ENCODE measurements at places on chromosomes 6 and 20.

- DNase-seq: no peak
Measured at GRCh38 chr20:34062570-34063482, 49.2 kb downstream of the EIF2S2 start.

GRCh38 chr20:60693496-60694133, 558.4 kb upstream of the CDH4 start:
- DNase-seq: no peak

DNA sequence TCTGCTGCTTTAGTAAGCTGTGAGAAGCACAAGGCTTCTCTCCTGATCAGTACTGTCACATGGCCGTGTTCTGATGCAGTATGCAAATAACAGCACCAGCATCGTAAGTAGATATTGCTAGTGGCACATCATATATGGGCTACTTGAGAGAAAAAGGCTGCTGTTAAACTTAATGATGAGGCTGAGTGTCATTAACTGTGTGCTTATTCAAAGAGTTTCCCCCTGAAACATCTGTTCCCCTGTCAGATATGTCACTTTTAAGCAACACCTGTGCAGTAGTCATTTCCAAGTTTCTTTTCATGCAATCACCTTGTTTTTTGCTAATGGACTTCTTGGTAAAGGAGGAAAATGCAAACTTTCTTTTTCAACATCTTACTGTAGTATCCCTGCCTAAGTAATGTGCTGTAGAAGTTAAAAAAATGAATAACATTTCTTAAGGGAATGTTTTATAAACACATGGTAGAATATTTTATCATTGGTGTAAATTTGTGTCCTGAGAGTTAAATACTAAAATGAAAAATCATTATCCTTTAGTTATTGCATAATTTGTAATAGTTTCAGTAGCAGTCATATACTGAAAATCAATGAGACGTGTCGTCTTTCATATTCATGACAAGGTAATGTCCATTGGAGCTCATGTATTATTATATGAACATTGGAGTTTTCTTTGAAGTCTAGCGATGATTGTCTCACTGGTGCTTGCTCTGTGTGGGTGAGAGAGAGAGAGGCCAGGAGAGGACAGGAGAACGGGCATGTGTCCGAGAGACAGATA, 366.3 kb downstream of the CDKAL1 start:
- DNase-seq: no peak

- no peak for DNase-seq
Measured at GRCh38 chr6:42333612-42334011, 116.0 kb upstream of the MRPS10 start.

GRCh38 chr6:30327232-30327746, 562 bp downstream of the TRIM39 start:
- no peak for DNase-seq

DNA sequence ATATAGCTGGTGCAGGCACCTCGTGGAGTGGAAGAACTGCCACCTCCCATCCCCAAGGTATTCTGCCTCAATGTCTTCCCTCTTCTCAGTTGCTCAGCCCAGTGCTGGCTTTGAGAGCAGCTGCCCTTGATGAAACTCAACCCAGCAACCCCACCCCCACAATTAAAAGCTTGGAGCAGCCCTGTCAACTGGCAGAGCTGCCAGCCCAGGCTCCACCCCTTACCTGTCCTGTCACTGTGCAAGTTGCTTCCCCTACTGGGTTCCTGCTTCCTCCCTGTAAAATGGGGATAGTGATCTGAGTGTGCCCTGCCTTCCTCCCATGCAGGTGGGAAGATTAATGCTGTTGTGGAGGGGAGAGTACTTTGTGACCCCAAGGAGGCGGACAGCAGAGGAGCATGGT, 4.5 kb downstream of the TMEM63B start:
- DNase-seq: no peak

- DNase-seq: no peak
Measured at GRCh38 chr6:101386982-101387381, 6.5 kb upstream of the GRIK2 start.

DNA sequence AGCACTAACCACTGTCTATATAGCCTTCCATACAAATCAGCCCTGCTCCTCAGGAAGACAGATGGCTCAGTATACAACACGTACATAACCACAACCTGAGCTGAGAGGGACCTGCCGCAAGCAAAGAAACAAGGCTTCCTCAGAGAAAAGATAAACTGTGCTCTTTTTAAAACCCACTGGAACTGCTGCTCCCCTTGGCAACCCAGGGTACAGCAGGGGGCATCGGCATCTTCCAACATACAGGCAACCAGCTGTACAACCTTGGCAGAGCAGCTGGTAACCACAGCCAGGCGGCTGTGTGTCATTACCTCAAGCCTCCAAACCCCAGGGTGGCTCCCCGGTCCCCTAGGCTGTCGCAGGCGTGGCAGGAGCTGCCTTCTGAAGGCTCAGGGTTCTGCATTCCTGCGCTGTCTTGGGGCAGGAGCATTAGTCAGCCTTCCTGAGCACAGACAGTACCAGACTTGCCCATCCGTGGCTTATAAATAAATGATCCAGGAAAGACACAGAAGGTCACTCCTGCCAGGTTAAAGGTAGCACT, 249.5 kb downstream of the ADGRG6 start:
- DNase-seq: peak; percentile 16

- DNase-seq: no peak
Measured at GRCh38 chr6:90715093-90715655, 128.3 kb upstream of the MAP3K7 start.

- DNase-seq: no peak
Measured at GRCh38 chr20:35603695-35604448, 11.8 kb upstream of the SPAG4 start.

DNA sequence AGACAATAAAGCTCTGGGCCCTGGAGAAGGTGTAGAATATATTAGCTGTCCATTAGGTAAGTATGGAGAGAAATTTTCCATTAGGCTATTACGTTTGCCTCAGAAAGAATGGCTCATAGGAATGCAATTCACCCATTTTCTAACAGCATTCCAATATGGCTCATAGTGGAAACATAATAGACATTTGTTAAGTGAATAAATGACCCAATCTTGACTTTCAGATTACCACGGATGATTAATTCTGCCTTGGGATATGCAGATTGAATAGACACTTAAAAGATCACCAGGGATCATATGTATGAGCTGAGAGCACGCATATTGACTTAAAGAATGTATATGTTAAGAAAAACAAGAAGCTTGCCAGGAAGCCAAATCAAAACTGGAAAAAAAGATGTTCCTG, 209.1 kb upstream of the CDYL start:
- no peak for DNase-seq

DNA sequence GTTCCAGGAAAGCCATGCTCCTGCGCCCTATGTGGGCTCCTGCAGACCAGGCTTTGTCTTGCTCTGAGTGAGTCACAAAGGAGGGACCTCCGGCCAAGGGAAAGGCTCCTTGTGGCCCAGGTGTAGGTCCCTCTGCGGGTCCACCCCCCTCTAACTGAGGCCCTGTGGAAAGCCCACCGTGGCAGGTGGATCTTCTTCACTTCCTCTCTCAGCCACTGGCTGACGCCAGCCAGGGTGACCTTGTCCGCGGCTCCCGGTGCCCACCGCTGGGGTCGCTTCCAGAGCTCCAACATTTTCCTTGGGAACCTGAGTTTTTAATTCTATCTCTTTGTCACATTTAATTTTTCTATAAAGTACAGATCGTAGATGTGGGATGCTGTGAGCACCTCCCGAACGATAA, 54.1 kb downstream of the SMOC2 start:
- DNase-seq: no peak

- DNase-seq: no peak
Measured at GRCh38 chr6:111211411-111212030, 124.2 kb downstream of the SLC16A10 start.

DNA sequence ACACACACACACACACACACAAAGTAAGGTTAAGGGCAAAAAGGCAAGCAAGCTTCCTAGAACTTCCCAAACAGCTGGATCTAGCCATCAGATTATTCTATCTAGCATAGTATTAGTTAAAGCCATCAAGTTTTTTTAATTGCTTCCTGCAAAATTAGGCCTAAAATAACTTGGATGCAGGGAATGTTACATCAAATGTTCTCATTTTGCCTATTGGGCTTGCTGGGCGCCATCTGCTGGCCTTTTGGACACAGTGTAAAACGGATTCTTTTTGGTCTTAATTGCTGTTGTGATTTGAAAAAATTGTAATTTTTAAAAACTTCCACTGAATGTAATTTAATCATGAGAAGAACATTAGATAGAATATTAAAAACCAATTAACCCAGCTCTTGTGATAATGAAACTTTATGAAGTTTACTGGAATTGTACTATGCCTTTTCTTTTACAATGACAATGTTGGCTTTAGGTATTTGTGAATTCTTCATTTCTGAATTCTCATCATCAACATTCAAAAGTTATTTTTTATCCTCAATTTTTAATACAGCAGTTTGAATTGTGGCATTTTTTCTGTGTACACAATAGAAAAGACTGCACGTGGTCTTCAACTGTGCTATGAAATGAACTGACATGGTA, 6.8 kb downstream of the MKKS start:
- DNase-seq: no peak

GRCh38 chr6:108497883-108498282, 62.8 kb upstream of the FOXO3 start:
- DNase-seq: no peak

GRCh38 chr6:140669321-140669720, 1294.9 kb upstream of the CITED2 start:
- no peak for DNase-seq

GRCh38 chr6:16488813-16489212, 250.4 kb downstream of the GMPR start:
- DNase-seq: no peak

- no peak for DNase-seq
Measured at GRCh38 chr6:41531591-41532582, 14.3 kb upstream of the FOXP4 start.

- DNase-seq: no peak
Measured at GRCh38 chr20:9319687-9320384, 194.6 kb upstream of the LAMP5 start.

GRCh38 chr6:161985876-161986423, 712.1 kb upstream of the AGPAT4 start:
- no peak for DNase-seq

DNA sequence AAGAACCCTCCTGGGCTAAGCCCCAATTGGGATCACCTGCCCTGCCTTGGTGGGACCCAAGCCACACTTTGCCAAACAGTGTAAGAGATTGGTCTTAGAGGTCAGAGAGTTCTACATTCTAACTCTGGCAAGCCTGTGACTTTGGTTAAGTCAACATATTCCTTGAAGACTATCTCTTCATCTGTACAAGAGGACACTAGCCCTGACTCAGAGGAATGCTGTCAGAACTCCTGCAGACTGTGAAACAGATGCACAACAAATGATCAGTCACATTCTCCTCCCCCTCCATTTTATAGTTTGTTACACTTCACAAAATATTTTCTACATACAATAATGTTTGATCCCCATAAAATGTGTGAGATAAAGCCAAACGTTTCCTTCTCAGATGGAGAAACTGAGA, 91.7 kb upstream of the EPB41L1 start:
- no peak for DNase-seq

DNA sequence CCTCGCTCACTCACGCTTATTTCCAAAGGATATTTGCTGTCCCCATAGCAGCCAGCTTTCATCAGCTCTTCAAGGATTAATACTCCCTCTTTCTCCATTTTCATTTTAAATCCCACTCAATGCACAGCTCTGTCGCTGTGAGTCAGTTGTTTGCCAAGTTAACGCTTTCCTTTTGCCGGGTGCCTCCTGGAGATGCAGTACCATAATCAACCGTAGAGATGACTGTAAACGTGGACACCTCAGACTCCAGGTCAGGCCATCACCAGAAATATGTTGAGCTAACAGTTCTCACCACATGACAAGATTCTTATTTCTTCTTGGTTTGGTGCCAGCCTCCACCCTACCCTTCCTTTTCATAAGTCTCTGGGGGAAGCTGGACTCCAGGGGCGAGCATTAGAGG, 66.6 kb upstream of the TAB2 start:
- DNase-seq: no peak

DNA sequence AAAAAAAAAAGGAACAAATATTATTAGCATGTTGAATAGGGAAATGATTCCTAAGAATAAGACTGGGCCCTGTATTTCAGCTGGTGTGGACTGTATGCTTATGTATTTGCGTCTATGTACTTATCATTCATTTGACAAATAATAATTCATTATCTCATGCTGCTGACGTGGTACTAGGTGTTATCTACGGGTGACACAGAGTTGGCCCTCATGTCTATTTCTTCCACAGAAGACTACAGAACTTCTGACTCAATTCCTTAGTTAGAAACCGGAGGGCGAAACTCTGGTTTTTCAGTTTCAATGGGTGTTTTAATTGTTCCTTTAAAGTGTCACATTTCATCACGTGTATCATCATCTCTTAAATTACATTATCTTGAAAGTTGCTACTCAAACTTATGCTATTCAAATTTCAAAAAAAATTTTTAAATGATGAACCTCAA, 305.9 kb downstream of the CLIC5 start:
- no peak for DNase-seq

- DNase-seq: no peak
Measured at GRCh38 chr20:17202673-17203072, 24.2 kb upstream of the PCSK2 start.

DNA sequence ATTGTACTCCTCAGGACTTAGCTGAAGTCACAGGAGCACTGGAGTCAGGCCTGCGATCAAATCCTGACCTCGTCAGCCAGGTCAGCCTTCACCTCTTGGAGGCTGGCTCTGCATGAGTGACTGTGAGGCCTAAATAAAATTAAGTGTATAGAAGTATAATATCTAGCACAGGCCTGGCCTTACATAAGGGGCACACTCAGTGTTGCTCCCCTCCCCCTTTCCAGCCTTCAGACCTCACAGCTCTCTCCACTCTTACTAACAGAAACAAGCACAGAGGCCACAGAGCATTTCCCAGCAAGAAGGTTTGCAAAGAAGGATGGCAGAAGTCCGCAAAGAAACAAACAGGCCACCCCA, 84.8 kb downstream of the TRERF1 start:
- no peak for DNase-seq

- no peak for DNase-seq
Measured at GRCh38 chr6:136608991-136609390, 58.8 kb upstream of the MAP7 start.

- no peak for DNase-seq
Measured at GRCh38 chr6:32047539-32047854, 9.3 kb downstream of the CYP21A2 start.

GRCh38 chr6:5832668-5833067, 174.1 kb downstream of the NRN1 start:
- DNase-seq: no peak

- DNase-seq: no peak
Measured at GRCh38 chr20:62691487-62691886, 17.1 kb upstream of the NTSR1 start.
